ENCODE measurements at places on chromosomes 11 and 22. TPM values are rescaled to one million over a fixed set of nuclear protein-coding genes. Genes with fewer than 3 reads are reported as not detected.

Gene APOL5
- not detected for total RNA-seq

Gene APLNR
- total RNA-seq: not detected

Gene OR2AG2
- total RNA-seq: not detected

Gene CHRNA10
- total RNA-seq: 0.36 TPM

Gene OR8D1
- not detected for total RNA-seq

Gene HBG1
- not detected for total RNA-seq

DNA sequence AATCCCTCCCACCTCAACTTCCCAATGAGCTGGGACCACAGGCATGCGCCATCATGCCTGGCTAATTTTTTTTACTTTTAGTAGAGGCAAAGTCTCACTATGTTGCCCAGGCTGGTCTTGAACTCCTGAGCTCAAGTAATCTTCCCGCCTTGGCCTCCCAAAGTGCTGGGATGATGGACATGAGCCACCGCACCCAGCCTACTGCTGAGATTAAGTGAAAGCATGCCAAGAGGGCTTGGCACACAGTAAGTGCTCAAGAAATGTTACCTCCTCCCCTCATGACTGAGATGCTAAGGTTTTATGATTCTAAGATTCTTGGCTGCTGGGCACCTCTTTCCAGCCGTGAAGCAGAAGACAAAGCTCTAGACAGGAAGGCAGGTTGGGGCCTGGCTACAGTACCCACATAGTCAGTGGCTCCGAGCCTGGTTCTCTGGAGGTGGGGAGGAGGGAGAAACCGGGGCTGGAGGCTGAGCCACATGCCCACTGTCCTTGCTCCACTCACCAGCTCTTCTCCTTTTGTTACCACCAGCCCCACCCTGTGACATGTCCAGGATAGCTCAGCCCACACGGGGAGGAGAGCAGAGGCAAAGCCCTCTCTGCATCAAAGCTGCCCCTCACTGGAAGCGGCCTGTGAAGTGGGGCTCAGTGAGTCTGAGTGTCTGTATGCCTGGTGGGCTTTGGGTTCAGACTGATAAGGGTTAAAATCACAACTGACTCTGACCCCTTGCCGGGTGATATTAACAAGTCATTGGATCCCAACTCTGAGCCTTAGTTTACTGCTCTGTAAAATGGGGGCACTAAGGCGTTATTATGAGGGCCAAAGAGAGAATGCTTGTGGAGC, 12.9 kb downstream of the ARHGEF17 start:
- no peak overlapping the region for H3K27ac ChIP-seq
- no peaks in the 10 kb centered on the region for H3K27me3 ChIP-seq
- H3K4me1 ChIP-seq: no peaks in the 10 kb centered on the region
- no peaks in the 10 kb centered on the region for H3K36me3 ChIP-seq
- H3K4me3 ChIP-seq: no peak overlapping the region
- DNase-seq: no peak

GRCh38 chr22:44340271-44341239, 27.8 kb upstream of the SHISAL1 start:
- H3K27me3 ChIP-seq: no peaks in the 10 kb centered on the region
- DNase-seq: no peak
- no peak overlapping the region for H3K4me3 ChIP-seq
- H3K27ac ChIP-seq: no peak overlapping the region
- no peaks in the 10 kb centered on the region for H3K36me3 ChIP-seq

DNA sequence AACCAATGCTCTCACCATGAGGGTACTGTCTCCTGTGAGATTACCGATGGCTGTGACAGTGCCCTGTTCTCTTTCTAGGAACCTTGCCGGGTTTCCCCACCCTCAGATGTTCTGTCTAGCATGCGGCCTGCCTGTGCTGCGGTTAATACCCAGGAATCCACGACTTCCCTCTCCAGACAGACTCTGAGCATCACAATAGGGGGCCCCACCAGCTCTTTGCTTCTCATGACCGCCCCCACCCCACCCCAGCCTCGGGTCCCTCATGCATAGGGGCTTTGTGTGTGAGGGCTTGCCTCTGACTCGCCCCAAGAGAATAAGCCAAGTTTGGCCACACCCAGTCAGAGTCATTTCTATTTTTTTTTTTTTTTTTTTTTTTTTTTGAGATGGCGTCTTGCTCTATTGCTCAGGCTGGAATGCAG, 10.3 kb downstream of the PARVG start:
- DNase-seq: no peak
- H3K27ac ChIP-seq: no peak overlapping the region
- H3K36me3 ChIP-seq: no peaks in the 10 kb centered on the region

DNA sequence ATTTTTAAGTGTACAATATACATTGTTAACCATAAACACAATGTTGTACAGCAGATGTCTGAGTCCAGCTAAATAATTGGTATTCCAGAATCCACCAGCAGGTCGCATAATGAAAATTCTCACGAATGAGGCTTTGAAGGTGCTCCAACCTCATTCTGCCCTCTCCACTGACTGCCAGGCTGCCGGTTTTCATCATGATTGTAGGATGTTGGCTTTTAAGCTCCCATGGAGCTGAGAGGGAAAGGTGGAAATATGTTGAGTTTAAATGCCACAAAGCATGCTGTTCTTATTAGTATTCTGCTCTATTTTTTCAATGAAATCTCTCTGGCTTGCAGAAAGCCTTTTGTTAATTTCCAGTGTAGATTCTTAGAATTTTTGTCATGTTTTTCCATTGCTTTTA, 337.2 kb upstream of the DDI1 start:
- H3K4me3 ChIP-seq: no peak overlapping the region
- peak; percentile 11 for DNase-seq
- no peaks in the 10 kb centered on the region for H3K27me3 ChIP-seq
- peaks cover 3% of the 10 kb centered on the region for H3K4me1 ChIP-seq

- no peaks in the 10 kb centered on the region for H3K27me3 ChIP-seq
- peaks cover 34% of the 10 kb centered on the region for H3K4me1 ChIP-seq
- no peak overlapping the region for H3K27ac ChIP-seq
- peaks cover 26% of the 10 kb centered on the region for H3K36me3 ChIP-seq
- DNase-seq: no peak
Observed at GRCh38 chr11:6602096-6602940, 1.1 kb downstream of the RRP8 start.

- H3K27me3 ChIP-seq: no peaks in the 10 kb centered on the region
- H3K4me3 ChIP-seq: no peak overlapping the region
- DNase-seq: no peak
- peaks cover 12% of the 10 kb centered on the region for H3K4me1 ChIP-seq
Observed at GRCh38 chr11:111833524-111833923, 37.9 kb downstream of the ALG9 start.

- no peak overlapping the region for H3K27ac ChIP-seq
- peaks cover 6% of the 10 kb centered on the region for H3K4me1 ChIP-seq
- H3K36me3 ChIP-seq: no peaks in the 10 kb centered on the region
Observed at GRCh38 chr11:109789901-109790300, 303.3 kb upstream of the ZC3H12C start.

DNA sequence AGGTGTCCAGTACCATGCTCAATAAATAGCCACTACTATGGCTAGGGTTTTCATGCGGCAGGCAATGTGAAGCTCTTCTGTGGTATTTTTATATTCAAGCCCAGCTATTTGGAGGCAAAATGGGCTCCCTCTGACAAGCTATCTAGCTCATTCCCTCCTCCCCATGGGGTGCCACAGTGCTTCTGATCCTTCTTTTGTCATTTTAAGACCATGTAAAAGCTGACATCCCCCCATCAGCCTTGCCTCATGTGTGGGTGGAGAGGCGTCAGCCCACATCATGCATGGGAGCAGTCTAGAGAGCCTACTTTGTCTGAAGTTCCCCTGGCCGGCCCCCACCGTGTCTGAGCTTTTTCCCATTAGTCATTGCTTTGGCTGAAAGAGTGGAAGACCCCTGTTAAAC, 59.8 kb downstream of the NAV2 start:
- H3K4me1 ChIP-seq: peaks cover 25% of the 10 kb centered on the region
- DNase-seq: no peak
- H3K27me3 ChIP-seq: no peaks in the 10 kb centered on the region
- H3K4me3 ChIP-seq: no peak overlapping the region
- no peaks in the 10 kb centered on the region for H3K36me3 ChIP-seq

DNA sequence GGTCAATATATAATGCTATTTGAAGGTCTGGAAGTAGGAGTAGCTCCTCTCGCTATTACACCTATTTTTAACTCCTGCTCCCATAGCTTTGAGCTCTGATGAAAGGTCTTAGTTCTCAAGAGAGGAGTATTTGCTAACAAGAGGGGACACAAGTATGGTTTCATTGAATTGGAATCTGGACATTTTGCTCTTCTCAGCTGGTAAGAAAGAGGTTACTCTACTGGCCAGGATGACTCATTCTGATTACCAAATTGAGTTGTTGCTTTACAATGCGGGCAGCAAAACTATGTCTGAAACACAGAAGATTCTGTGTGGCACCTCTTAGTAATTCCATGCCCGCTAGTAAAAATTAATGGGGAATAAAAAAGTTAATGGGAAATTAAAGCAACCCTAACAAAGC, 63.6 kb upstream of the EP300 start:
- no peak overlapping the region for H3K27ac ChIP-seq
- H3K27me3 ChIP-seq: no peaks in the 10 kb centered on the region
- H3K4me1 ChIP-seq: peaks cover 6% of the 10 kb centered on the region
- no peaks in the 10 kb centered on the region for H3K36me3 ChIP-seq
- H3K4me3 ChIP-seq: no peak overlapping the region
- peak; percentile 77 for DNase-seq

DNA sequence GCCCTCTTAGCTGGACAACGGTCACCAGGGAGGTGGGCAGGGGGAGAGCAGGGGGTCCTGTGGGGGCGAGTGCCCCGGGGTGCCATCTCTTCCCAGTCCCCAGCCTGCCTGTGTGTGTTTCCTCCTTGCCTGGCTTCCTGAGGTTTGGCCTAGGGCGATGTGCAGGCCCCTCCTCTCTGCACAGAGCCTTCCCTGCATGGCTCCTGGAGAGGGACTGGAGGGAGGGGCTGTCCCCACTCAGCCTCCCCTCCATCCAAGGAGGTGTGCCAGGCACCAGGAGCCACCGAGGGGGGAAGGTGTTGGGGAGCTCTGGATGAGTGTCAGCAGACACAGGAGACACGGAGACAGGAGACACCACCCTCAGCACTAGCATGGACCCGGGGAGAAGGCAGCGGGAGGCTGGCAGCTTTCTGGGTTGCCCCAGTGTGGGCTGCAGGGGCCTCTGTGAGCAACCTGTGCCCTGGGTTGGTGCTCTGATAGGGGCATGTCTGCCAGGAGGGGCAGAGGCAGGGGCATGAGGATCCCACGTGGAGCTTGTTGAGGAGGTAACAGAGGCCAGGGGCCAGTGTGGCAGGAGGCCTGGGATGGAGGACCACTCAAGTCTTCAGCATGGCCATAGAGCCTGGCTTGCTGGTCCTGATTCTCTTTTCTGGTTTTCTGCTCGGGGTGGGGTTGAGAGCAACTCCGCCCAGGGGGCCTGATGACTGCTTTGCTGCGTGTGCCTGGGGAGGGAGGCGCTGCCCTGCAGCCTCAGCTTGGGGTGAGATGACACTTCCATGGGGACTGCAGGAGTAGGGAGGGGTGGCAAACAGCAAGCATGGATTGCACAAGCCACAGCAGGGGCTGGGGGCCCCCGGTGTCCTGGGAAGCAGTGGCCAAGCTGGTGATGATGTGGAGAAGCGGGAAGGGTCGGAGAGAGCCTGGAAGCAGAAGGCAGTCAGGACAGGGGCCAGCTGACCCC, 78.8 kb downstream of the ST3GAL4 start:
- H3K4me1 ChIP-seq: peaks cover 25% of the 10 kb centered on the region
- no peaks in the 10 kb centered on the region for H3K27me3 ChIP-seq
- DNase-seq: no peak
- 0 out of 2 replicates have a peak, but pooled peaks cover 5% of the 10 kb centered on the region for H3K36me3 ChIP-seq

- no peak overlapping the region for H3K4me3 ChIP-seq
- no peaks in the 10 kb centered on the region for H3K27me3 ChIP-seq
- H3K27ac ChIP-seq: no peak overlapping the region
- no peaks in the 10 kb centered on the region for H3K4me1 ChIP-seq
- no peaks in the 10 kb centered on the region for H3K36me3 ChIP-seq
Observed at GRCh38 chr22:16975155-16975885, 32.7 kb downstream of the GAB4 start.

GRCh38 chr22:36027579-36027934, 1.1 kb downstream of the RBFOX2 start:
- DNase-seq: peak; percentile 1
- H3K36me3 ChIP-seq: peaks cover 3% of the 10 kb centered on the region
- no peaks in the 10 kb centered on the region for H3K27me3 ChIP-seq

DNA sequence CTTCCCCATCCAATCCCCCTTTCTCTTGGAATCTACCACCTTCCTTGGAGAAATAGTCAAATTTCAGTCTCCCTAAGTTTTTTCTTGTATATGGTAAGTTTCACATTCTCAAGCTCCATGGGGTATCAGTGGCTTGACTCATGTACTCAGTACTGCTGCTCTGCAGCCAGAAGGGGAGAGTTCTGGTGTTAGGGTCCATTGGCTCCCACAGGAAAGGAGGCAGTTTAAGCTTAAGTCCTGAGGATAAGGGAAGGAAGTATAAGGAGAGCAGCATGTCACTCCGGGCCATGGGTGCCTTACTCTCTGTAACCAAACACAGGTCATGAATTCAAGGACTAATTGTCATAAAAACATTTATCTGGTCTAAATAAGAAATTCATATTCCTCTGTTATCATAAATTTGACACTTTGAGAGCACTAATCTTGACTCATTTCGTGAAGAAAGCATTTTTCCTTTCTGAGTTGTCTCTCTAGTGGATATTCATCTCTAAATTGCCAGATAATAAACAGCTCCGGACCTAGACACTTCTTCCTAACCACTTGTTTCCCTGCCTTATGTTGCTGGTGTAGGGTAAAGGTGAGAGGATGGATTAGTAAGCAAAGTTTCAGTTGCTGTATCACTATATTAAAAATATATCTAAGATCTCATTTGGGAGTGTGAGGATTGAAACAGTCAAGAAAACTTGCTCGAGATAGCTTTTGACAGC, 20.1 kb upstream of the SORL1 start:
- no peaks in the 10 kb centered on the region for H3K27me3 ChIP-seq
- no peaks in the 10 kb centered on the region for H3K36me3 ChIP-seq
- peaks cover 1% of the 10 kb centered on the region for H3K4me1 ChIP-seq
- H3K27ac ChIP-seq: no peak overlapping the region
- H3K4me3 ChIP-seq: no peak overlapping the region

GRCh38 chr11:118902336-118903203, 18.9 kb downstream of the CXCR5 start:
- no peak overlapping the region for H3K4me3 ChIP-seq
- no peak for DNase-seq
- H3K4me1 ChIP-seq: peaks cover 5% of the 10 kb centered on the region
- no peaks in the 10 kb centered on the region for H3K27me3 ChIP-seq
- H3K27ac ChIP-seq: no peak overlapping the region

DNA sequence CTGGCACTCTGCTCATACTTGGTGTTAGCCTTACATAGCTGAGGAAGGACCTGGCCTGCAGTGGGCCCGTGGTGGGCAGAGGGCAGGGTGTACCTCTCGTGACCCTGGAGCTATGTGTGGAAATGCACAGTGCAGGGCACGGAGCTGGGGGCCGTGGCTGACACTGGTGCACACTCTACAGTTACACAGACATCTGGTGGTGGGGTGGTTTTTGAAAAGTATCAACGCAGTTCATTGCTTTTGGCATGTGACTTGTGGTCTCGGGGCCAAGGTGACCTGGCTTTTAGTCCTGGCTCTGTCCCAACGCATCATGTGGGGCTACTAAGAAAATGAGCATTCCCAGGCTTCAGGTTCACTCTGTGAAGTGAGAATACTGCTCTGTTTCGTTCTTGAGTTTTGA, 553.6 kb downstream of the NTM start:
- no peaks in the 10 kb centered on the region for H3K27me3 ChIP-seq
- H3K27ac ChIP-seq: peak overlapping the region; percentile 93
- H3K4me1 ChIP-seq: peaks cover 26% of the 10 kb centered on the region
- no peak for DNase-seq
- H3K36me3 ChIP-seq: no peaks in the 10 kb centered on the region
